ENCODE measurements at places on chromosomes 13 and 19.

DNA sequence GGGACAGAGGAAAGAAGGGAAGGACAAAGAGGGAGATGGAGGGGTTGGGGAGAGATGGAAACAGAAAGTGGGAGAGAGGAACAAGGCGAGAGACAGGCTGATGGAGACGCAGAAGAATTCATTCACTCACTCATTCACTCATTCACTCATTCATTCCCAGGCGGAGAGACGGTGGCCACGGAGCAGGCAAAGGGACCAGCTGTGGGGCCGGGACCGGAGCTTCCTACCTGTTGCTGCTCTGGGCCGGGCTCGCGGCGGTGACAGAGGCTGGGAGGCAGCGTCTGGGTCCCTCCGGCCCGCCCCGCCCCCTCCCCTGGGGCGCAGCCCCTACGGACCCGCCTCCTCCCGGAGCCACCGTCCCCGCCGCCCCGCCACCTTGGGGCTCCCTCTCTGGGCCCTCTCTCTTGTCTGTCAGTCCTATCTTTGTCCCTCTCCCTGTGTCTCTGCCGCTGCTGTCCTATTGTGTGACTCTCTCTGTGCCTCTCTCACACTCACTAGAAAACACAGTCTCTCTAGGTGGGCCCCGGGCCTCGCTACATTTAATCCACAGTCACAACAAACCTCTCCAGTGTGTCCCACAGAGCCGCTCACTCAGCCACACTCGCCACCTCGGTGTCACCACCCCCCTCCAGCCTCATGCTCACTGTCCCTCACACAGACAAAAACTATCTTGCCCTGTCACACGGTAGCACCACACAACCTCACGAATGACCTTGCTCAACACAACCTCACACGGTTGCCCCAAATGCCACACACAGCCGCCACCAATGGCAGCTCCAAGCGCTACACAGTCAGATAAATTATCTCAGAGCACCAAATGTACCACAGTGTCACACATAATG, at the start of gene GNG8:
Gene GNG8, minus strand, starts transcription at position 283 of the 842 bp plus-strand sequence. CDS start 1,520 bp downstream, outside the sequence.
- no peak for DNase-seq

GRCh38 chr13:64255988-64256387, 2840.3 kb upstream of the PCDH20 start:
- no peak for DNase-seq

DNA sequence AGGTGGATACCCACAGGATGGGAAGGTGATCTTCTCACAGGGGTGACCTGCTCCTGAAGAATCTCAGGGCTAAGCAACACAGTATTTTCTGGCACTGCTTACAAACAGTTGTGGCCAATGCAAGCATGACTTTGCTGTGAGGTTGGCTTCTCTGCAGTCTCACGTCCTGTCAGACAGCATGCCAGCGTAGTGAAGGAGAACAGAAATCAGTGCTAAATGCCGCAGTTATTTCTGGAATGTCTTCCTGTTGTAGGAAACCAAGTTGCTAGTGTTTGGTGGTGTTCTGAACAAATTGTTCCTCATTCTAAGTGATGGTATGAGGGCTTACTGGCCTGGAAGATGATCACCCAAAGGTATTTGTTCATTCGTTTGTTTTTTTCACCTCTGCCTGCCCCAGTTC, 320.1 kb downstream of the MTUS2 start:
- DNase-seq = no peak

DNA sequence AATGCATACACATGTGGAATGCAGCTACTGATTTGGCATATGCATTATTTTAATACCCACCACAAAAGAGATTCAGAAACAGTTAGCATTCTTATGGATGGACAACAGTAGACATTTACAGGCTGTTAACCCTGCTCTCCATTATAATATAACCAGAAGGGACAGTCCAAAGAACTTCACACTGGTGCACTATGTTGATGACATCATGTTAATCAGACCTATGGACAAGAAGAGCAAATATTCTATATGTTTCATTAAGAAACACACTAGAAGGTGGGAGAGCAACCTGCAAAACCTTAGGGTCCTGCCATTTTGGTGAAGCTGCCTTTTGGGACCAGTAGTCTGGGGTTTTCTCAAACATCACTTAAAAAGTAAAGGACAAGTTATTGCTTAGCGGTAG, 701.3 kb downstream of the UQCRFS1 start:
- no peak for DNase-seq

DNA sequence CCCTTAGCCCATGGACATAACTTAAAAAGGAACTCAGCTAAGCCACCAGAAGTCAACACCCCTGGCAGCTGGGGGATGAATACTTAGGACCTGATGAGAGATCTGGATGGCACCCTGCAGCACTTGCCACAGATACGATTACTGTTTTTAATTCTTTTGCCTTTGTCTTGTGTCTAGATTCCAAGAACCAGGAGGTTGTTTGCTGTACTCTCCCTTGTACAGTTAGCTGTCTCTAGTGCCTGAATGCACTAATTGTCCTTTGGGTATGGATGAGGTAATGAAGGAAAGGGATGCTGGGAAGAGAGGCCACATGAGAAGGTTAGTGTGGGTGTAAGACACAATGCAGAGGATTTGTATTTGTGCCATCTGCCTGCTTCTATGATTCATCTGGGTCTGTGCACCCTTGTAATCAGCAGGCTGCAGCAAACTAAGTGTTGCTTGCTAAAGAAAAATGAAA, 385.8 kb downstream of the KCNRG start:
- DNase-seq = no peak

DNA sequence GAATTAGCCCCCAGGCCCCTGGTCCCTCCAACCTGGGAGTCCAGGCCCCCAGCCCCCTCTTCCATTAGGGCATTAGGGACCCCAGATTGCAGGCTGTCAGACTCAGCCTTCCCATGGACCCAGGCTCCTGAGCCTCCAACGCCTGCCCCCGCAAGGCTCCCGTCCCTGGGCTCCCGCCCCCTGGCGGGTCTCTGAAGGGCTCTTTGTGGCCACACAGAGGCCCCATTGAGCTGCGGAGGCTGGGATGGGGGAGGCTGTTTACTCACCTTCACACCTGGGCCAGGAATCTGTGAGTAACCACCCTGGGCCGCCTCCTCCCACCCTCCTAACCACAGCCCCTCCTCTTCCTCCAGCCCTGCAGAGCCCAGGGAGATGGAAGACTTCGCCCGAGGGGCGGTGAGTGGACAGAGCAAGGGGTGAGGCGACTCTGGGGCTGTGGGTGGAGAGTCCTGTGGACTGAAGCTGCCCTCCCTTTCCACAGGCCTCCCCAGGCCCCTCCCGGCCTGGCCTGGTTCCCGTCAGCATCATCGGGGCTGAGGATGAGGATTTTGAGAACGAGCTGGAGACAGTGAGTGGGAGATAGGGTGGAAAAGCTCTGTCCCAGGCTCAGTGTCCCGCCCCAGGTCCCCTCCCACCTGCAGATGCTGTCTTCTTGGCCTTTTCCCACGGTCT, 4.9 kb downstream of the ARHGEF1 start:
- DNase-seq = no peak

Data from HS-27A (cell line).